Kasumi-1 (cell line): ENCODE measurements at places on chromosomes 3 and 15.
A peak's percentile ranks its signal among the peaks of the same experiment; 100 is the strongest.

- DNase-seq: no peak
Measured at GRCh38 chr3:195043607-195044339, 227.2 kb downstream of the XXYLT1 start.

DNA sequence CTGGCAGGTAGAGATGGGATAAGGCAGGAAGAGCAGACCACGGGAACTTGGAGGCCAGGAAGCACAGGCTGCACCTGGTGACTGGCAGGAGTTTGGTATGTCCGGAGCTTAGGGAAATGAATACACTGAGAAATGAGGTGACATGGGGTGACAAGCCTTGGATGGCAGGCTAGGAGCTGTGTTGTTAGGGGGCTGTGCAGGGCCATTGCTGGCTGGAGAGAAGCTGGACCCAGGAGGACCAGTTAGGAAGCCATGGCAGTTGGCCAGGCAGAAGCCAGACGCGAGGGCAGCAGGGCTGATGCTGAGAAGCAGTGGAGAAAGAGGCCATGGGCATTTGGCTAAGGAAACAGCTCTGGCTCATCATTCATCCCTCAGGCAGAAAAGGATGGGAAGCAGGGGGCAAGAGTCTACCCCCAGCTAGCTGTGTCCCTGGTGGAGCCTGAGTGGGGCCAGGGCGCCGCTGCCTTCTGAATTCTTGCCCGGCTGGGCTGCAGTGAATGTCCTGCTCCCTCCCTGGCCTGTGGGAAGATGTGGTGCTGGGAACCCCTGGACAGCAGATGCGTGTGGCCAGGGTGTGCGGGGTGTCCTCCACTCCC is 255.8 kb downstream of the FAM43A start:
- DNase-seq: no peak

- no peak for DNase-seq
Measured at GRCh38 chr3:189513281-189514117, 117.7 kb upstream of the TP63 start.

DNA sequence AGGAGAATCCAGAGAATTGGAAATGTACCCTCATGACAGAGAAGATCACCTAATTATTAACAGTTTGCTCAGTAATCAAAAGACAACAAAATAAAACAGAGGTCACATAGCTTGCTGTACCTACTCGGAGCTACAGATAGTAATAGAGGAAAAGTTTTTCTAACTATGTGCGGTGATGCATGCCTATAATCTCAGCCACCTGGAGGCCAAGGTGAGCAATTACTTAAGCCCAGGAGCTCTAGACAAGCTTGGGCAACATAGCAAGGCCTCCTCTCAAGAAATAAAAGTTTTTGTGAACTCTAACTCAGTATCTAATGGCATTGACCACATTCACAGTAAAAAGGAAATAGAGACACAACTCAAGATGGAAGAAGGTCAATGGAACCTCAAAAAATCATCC is 243.6 kb downstream of the ATP8B4 start:
- no peak for DNase-seq

GRCh38 chr3:172711454-172711795 is 558 bp upstream of the NCEH1 start:
- peak; percentile 83 for DNase-seq

DNA sequence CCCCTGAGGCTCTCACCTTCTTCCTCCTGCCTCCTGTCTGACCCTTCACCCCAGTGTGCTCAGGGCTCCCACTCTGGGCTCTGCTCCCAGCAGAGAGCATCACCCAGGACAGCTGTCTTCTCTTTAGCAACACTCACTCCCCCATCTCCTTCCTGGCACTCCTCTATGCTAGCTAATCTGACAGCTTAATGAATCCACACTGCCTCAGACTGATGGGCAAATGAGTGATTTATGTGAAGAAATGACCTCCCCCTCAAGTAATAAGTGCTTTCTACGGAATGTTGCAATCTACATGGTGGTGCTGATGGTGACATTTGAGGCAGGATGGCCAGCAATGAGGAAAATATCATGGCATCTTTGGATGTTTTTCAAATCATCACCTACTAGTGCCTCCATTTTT is 83.6 kb downstream of the LSM3 start:
- no peak for DNase-seq

DNA sequence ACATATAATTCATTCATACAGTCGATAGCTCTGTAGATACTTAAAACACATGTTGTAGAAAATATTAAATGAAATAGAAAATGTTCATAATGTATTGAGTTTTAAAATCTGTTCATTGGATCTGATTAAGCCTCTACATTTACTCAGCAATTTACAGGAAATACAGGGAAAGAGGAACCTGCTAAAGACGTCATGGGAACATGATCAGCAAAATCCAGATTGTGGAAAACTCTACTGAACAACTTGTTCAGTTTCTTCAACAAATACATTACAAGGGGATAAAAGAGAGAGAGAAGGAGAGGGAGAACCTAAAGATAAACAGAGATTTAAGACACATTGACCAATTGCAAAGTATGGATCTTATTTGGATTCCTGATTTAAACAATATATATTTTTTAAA is 46.7 kb downstream of the KLHL6 start:
- DNase-seq: no peak

- no peak for DNase-seq
Measured at GRCh38 chr3:161674402-161674801, 177.8 kb downstream of the OTOL1 start.

- DNase-seq: no peak
Measured at GRCh38 chr15:35852818-35853624, 307.1 kb upstream of the DPH6 start.

DNA sequence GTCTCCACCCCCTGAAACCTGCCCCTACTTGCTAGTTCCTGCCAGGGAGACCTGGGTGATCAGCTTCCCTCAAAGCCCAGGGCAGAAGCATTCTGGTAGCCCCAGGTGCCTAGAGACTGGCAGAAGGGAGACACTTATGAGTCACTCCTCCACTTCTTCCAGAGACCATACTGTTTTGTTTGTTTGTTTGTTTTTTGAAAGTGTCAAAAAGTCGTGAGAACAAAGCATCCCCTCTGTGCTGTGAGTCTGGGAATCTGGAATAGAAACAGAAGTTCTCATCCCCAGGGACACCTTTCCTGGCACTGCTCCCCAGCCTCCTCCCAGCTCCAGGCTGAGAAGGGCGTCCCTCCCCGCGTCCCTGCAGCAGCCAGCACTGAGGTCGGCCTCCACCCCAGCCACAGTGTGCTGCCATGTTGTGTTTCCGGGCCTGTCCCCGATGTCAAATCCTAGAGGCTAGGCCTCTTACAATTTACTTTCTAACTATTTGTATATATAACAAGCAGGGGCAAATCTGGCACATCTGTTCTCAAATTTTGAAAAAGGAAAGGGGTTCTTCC is 573.0 kb downstream of the RBMS3 start:
- no peak for DNase-seq

GRCh38 chr3:64234571-64234970 is 9.3 kb upstream of the PRICKLE2 start:
- DNase-seq: no peak

DNA sequence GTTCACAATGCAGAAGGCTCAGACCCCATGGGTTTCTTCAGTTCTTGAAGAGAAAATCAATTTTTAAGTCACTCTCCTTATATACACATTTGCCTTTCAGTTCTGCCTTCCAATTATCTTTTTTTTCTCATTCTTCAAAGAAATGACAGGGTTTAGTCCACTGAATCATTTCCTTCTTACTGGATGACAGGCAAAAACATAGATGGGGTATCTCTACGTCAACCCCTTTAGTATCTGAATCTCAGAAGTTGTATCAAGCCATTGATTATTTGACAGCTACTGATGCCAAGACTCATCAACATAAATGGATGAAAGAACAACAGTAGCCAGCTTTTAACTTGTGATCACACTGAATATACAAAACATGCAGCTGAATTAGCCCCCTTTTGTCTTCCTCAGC is 6.5 kb downstream of the ATOSA start:
- DNase-seq: no peak

DNA sequence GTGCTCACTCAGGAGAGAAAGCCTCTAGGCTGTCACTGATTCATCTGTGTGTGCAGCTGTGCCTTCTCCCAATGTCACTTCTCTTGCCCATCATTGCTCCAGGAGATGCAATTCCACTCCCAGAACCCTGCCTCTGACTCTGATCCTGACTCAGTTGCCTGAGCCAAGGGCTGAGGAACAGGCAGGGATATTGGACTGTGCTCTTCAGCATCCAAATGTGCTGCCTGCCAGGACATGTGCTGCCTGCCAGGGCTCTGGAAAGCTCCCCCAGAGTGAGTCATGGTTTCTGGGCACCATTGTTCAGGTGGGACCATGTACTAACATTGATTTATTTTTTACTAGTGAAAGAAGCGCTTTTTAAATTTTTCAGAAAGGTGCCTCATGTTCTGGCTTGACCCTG is 71.0 kb downstream of the TRIM42 start:
- DNase-seq: no peak

GRCh38 chr3:136898954-136899353 is 36.9 kb downstream of the NCK1 start:
- DNase-seq: no peak

- DNase-seq: no peak
Measured at GRCh38 chr3:45965253-45965652, 22.0 kb downstream of the CXCR6 start.

GRCh38 chr3:151537726-151538125 is 76.9 kb upstream of the IGSF10 start:
- DNase-seq: peak; percentile 24

DNA sequence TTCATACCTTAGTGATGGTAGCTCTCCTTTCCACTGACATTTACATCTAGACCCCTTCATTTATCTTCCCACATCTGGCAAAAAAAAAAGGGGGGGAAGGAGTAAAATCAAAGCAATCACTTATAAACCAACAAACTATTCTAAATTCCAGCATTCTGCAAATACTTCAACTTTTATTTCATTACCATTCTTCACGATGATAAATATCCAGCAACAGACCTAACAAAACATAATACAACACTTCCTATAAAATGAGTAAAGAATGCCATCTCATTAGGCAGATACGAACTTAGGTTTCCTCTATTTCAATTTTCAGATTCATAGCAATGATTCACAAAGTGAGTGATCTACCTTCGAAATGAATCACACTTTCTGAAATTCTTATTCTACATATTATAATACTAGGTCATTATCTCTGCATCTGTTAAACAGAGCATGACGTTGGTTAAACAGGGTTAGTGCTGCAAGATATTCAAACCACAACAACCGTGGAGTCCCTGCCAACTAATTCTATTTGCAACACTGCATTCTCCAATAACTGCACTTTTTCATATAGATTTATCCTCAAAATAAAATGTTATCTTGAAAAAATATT is at the start of gene LRRFIP2:
Gene LRRFIP2 (minus strand): TSS at position 51 of the 595 bp plus-strand sequence. CDS start 25,599 bp downstream, outside the sequence.
- DNase-seq: no peak

GRCh38 chr3:170709046-170709445 is 123.2 kb upstream of the SLC7A14 start:
- peak; percentile 40 for DNase-seq

DNA sequence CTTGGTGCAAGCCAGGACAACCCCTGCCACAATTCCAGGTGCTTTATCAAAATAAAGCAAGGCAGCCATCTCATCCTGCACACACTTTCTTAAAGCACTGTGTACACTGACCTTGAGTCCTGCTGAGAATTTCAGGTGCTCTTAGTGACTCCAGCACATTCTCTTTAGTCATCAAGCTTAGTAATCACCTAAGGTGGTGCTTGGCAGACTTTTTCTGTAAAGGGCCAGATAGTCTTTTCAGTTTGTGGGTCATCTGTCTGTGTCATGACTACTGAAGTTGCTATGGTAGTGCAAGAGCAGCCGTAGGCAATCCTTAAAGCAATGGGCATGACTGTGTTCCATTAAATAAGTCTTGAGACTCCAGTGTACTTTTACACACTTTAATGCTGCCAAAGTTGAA is 36.4 kb downstream of the RIOX2 start:
- no peak for DNase-seq

- DNase-seq: peak; percentile 67
Measured at GRCh38 chr3:101898752-101899169, 49.4 kb downstream of the NFKBIZ start.

- no peak for DNase-seq
Measured at GRCh38 chr3:76021376-76021775, 236.0 kb upstream of the ZNF717 start.

- no peak for DNase-seq
Measured at GRCh38 chr3:139327861-139328260, 16.0 kb upstream of the MRPS22 start.

DNA sequence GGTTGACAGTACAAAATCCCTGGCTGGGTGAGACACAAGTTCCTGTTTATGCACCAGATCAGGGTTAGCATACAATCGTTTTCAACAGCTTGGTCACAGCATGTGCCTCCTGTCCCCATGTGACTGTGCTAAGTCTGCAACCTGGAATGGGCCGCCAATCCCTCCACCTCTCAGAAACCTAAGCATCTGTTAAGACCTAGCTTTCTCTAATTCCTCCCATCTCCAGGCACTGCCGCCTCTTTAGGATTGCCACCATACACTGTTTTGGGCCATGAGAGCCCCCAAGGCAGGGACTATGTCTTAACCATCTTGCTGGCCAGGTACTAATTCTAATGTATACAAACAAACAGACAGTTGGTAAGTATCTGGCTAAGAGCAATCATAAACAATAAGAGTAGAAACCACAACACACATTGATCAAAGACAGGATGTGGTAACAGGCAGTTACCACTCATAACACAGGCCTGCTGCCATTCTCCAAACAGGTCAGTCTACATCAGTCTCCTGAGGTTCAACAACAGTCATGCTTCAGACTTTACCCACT is 25.6 kb downstream of the SEC22C start:
- no peak for DNase-seq

DNA sequence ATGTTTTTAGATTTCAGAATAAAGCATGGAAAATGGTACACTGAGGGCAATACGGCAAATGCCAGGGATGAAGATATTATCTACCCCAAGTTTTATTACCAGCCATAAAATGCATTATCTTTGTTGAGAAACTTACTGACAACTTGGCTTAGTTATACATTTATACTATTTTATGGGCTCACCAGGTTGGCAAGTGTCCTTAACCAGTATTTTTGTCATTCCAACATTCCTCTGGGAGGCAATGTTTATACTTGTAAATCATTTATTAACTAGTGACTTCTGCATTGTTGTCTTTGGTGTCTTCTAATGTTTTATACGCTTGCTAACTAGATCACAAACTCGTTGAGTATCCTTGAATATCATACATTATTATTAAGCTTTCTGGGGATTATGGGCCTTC is 18.0 kb upstream of the ADGRG7 start:
- DNase-seq: no peak

DNA sequence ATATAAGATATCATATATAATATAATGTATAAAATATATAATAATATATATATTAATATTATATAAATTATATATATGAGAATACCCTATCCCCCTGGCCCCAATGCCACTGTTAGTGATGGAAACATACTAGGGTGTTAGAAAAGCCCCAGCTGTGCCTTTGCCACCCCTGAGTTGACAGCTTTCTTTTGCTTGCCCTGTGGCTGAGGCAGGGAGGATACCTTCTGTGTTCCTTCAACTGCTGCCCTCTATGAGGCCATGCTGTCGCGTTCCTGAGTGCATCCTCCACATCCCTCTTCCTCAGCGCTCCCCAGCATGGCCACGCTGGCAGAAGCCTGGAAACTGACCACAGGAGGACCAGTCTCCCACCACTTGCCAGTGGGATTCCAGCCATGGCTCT is 26.3 kb downstream of the FAN1 start:
- DNase-seq: no peak

- DNase-seq: no peak
Measured at GRCh38 chr15:59116141-59116540, 11.2 kb downstream of the CCNB2 start.
